ENCODE measurements at places on chromosomes 13 and 19. TPM values are rescaled to one million over a fixed set of nuclear protein-coding genes. Genes with fewer than 3 reads are reported as not detected.

Gene PSG2
- total RNA-seq, result not detected

Gene NANOS2
- not detected for total RNA-seq

Gene SLC25A41
- 0.24 TPM for total RNA-seq

Gene RGS9BP
- 0.17 TPM for total RNA-seq

Gene LHB
- not detected for total RNA-seq

Gene IL12RB1
- total RNA-seq, result 47.5 TPM

Gene PSG6
- not detected for total RNA-seq

Gene NLRP4
- not detected for total RNA-seq

Gene ZNF235
- 3.8 TPM for total RNA-seq

Gene NRTN
- 0.23 TPM for total RNA-seq

Gene C19orf18
- not detected for total RNA-seq
